ENCODE measurements at places on chromosomes 12 and 14.

- no peak for DNase-seq
Measured at GRCh38 chr12:11609045-11609444, 40.4 kb upstream of the ETV6 start.

GRCh38 chr12:122985338-122986257 is 5.1 kb downstream of the ARL6IP4 start:
- no peak for DNase-seq

DNA sequence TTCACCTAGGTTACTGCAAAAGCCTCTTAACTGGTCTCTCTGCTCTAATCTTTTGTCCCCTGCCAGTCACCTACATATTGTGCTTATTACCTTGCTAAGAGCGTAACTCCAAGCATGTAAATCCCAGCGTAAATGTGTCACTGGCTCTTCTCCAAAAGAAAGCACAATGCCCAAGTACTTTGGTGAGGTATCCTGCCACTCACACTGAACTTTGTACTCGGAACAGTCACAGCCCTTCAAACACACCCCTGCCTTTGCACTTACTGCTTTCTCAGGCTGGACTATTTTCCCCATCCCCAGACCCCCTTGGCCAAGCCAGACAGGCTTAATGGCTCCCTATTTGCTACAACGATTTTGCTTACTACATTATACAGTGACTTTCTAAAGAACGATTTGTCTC is 31.7 kb downstream of the GALNT4 start:
- no peak for DNase-seq

GRCh38 chr12:15932971-15933370 is 21.8 kb downstream of the DERA start:
- DNase-seq, result no peak

DNA sequence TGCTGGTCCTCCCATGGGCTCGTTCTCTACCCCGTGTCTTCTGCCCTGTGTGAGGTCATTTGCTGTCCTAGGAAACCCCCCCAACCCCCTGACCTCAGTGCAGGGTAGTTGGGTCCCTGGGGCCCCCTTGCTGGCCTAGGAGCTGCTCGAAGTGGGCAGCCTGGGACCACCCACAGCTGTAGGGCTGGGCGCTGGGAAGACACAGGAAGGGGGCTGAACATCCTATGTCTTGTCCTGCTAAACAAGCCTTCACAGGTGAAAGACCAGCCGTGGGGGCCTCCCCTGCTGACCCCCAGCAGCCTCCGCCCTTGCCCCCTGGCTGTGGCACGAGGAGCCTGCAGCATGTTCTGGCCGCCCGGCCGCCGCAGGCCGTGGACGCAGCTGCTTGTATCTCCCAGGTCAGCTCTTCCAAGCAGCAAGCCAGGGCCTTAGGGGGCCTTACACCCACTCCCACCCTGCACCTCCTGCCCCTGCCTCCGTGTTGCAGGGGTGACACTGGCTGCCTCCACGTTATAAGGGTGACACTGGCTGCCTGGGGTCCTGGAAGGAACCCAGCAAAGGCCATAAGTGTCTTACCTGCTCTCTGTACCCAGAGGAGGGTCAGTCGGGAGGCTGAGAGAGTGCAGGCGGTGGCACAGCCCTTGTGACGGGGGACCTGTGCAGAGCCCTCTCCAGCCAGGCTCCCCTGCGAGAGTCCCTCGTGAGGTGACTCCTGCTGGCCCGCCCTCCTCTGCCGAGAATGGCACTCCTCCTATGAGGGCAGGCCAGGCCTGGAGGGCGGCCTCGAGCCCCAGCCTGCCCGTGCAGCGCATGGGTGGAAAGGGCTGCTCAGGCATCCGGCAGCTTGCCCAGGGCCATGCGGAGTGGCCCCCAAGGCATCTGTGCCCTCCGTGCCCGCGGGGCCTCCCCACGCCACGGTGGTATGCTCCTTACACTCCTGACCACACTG is 11.5 kb upstream of the TEX22 start:
- DNase-seq, result no peak
